Erythroblast (primary cell): ENCODE measurements at places on chromosomes 5 and 9.

GRCh38 chr5:168844922-168845296 lies 265.7 kb upstream of the PANK3 start:
- DNase-seq = no peak

DNA sequence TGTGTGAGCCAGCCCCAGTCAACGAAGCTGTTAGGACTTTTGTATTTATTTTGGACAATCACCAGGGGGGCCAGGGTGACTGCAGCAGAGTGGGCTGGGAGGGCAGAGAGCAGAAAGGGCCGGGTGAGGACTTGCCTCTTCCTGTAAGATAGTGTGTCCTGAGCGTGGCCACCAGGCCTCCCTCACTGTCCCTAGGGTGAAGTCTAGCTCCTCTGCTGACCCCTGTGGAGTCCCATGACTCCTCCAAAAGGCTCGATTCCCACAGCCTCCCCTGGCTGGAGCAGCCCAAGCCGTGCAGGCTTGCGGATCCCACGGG lies 147.8 kb downstream of the RXRA start:
- DNase-seq = no peak

DNA sequence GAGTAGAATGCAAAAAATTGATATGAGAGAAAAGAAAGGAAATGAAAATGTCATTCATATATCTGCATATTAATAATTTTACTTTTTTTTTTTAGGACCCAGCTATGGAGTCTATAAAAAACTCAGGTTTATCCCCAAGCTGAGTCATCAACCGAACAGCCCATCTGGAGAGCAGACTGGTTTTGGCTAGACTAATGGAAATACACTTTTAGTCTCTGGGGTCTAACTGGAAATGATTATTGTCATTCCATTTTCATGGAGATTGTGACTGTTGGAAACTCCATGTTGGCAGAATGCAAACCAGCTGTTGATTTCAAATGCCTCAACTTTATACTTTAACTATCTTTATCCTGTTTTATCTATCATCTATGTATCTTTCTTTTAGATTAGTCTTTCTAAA lies 28.7 kb downstream of the ANXA1 start:
- no peak for DNase-seq

DNA sequence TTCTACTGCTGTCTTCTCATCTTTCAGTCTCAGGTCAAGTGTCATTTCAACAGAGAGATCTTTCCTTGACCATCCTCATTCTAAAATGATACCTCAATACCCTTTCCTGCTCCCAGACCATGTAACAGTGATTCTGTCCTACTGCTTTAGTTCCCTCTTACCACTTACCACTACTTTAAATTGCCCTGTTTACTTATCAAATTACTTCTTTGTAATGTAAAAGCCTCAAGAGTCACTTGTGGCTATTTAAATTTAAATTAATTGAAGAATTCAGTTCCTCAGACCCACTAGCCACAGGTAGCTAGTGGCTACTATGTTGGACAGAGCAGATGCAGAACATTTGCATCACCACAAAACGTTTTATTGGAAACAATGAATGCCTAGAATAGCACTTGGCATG lies 217.3 kb downstream of the ADAMTS6 start:
- DNase-seq = no peak

GRCh38 chr5:90809311-90810056 lies 250.9 kb downstream of the ADGRV1 start:
- DNase-seq = no peak
